Right forelimb (tissue), 1 donor: ENCODE measurements at places on chromosomes 13 and 19.

GRCh38 chr13:46332772-46333171 is 54.3 kb downstream of the RUBCNL start:
- no peak for DNase-seq

- no peak for DNase-seq
Measured at GRCh38 chr13:101325423-101325822, 90.9 kb downstream of the NALCN start.

DNA sequence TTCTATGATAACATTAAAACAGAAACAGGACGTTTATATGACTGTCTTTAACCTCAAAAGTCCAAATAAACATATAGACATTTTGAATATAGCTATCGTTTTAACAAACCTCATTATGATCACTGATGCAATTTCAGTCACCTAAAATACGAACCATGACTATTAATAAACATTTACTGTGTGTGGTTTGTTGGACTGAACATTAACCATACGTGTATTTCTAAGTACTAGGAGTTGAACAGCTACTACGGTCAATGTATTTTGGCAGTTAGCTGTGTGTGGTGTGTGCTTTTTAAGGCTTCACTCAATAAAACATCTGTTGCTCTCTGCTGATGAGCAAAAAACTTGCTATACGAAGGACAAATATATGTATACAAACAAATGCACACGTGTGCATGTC is 281.4 kb downstream of the ABCC4 start:
- DNase-seq: no peak

DNA sequence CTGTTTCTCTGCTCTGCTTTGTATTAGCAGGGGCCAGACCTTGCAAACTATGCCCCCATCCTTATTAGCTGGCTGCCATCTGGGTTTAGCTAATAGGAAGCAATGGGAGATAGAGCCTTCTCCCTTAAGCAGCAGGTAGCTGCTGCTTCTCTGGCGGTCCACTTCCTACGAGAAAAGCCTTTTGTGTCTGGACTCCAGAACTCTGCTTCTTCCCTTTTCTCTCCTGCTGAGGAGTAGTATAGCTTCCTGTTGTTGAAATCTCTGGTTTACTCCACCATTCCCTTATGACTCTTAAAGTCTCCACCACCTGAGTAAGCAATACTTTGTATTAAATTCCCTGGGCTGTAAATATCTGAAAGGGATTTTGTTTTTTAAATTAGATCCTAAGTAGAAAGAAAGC is 147.1 kb downstream of the DNAJC15 start:
- no peak for DNase-seq

- no peak for DNase-seq
Measured at GRCh38 chr19:51007488-51007887, 6.1 kb upstream of the KLK8 start.

GRCh38 chr19:54024660-54025059 is 33.2 kb downstream of the CACNG6 start:
- no peak for DNase-seq

DNA sequence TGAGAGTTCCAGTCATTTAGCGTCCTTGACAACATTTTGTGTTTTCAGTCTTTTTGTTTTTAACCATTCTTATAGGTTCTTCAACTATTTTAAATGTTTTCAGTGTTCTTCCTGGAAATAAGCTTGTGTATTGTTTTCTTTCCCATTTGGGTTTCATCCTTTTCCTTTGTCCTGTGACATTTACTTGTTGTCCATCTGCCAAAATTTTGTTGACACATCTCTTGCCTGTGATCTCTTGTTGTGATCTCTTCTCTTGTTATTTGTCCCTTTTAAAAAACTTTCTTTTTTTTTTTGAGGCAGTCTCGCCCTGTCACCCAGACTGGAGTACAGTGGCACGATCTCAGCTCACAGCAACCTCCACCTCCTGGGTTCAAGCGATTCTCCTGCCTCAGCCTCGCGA is 96.5 kb downstream of the PDS5B start:
- DNase-seq: no peak

DNA sequence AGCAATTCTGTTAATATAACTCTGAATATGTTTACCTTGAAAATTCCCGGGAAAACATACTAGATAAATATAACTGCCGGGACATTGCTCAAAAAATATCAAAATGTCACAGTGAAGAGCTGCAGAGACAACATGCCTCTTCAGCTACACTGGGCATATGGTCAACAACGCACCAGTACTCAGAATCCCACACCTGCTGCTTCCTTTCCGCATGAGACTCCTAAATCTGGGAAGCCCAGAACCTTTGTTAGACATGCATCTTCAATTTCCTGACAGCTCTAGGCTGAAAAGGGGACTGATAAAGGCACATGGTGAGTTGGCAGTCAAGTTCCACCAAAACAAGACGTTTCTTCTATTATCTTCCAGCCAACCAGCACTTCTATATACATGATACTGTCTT is 53.7 kb downstream of the USP12 start:
- DNase-seq: no peak

DNA sequence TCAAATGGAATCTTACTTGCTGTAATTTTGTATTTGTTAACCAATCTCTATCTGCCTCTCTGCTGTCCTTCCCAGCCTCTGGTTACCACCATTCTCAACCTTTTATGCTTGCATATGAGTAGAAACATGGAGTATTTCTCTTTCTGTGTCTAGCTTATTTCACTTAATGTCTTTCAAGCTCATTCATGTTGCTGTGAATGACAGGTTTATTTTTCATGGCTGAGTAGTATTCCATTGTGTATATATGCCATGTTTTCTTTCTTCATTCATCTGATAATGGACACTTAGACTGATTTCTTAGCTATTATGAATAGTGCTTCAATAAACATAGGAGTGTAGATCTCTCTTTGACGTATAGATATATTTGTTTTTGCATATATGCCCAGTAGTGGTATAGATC is 13.4 kb downstream of the ZNF460 start:
- DNase-seq: no peak

GRCh38 chr19:14437578-14438140 is 4.6 kb downstream of the PKN1 start:
- no peak for DNase-seq

DNA sequence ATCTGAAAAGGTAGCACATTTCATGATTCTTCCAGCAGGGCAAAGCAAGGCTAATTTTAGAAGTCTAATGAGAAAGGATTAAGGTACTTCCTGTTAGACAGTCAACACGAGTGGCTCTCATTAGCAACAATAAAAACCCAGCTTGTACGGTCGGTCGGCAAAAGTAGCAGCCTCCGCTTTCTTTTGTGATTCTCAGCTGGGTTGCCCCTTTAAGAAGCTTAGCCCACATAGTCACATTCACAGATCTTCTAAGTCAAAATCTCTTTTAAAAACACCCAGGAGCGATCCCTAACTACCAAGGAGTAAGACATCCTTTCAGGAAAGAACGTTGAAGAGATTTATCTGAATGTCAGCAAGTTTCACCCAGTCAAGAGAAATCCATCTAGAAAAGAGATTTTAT is 684.8 kb downstream of the DIAPH3 start:
- no peak for DNase-seq

DNA sequence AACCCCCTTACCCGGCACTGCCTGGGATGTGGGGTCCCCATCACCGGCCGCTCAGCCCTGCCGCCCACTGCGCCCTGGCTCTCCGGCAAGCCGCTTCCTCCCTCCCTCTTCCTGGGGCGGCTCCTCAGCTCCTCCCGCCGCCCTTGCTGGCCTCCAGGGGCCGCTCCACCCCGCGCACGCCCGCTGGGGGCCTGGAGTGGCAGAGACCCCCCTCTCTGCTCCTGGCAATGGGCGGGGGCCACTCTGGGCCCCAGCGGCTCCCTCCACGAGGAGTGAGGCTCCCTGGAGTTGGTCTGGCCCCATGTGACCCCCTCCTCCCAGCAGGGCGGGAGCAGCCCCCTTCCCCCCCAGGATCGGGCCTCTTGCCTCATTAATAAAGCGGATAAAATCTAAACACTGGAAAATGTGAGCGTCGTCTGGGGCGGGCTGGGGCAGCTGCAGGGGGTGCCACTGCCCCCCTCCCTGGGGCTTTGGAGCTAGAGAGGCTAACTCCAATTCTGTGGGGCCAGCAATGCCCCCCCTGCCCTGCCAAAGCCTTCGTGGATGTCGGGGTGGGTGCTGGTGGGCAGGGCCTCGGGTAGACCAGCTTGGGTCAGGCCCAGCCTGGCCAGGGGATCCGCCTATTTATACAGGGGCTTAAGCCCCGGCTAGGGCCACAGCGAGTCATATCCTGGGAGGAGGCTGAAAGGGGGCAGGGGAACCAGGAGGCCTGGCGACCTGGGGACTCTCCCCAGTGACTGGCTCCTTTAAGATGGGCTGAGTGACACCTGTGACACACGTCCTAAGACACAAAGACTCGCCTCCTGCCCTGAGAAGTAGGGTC is at the start of gene PTGER1:
TSS of gene PTGER1 (minus strand) at position 104 of the 823 bp plus-strand sequence. CDS start 1,034 bp downstream, outside the sequence.
- DNase-seq: no peak

GRCh38 chr19:35213663-35214632 is 14.6 kb downstream of the FAM187B start:
- DNase-seq: no peak
